ENCODE measurements at places on chromosomes 6 and 20.

- no peak for DNase-seq
Observed at GRCh38 chr6:21115111-21115510, 478.4 kb upstream of the SOX4 start.

- no peak for DNase-seq
Observed at GRCh38 chr6:150056156-150056555, 12.8 kb downstream of the ULBP3 start.

- DNase-seq: no peak
Observed at GRCh38 chr20:7596541-7596940, 343.7 kb downstream of the HAO1 start.

DNA sequence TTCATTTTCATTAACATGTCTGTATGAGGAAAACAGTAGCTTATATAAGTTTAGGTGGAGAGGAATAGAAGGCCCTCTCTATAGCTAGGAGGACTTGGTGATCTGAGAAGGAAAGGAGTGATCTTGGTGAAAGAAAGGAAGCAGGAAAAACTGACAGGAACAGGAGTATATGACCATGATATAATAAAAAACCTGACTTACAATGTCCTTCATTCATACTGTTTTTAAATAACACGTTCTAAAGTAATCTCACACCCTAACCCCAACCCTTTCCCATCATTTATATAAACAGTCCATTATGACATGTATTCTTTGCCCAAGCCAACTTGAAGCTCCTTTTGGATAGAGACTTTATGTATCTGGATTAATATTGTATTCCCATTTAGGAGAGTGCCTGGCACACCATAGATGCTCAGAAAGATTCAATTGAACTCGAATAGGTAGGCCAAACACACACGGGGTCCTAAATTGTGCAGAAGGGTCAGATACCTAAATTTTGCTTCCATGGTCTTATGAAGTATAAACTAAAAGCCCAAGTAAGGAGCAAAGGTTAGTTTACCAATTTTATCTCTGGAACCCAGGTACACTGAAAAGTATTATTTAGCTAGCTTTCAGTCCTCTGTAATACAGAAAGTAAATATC, 75.9 kb downstream of the OR2B2 start:
- DNase-seq: no peak

DNA sequence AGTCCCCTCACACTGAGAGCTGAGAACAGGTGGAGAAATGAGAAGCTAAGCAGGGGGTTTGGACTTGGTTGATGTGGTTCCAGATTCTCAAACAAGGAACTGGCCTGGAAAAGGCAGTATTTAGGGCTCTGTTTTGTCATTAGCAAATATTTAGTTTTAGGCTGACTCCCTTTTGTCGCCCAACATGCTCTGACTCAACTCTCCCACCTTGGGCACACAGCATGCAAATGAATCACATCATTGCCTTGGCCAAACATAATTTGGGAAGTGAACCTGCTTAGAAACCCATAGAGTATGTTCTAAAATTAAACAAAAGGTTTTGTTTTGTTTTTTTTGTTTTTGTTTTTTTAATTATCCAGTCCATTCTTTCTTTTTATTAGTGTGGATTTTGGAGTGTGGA, 9.5 kb upstream of the UQCC2 start:
- no peak for DNase-seq

- DNase-seq: no peak
Observed at GRCh38 chr6:97978855-97979271, 695.8 kb upstream of the MMS22L start.

DNA sequence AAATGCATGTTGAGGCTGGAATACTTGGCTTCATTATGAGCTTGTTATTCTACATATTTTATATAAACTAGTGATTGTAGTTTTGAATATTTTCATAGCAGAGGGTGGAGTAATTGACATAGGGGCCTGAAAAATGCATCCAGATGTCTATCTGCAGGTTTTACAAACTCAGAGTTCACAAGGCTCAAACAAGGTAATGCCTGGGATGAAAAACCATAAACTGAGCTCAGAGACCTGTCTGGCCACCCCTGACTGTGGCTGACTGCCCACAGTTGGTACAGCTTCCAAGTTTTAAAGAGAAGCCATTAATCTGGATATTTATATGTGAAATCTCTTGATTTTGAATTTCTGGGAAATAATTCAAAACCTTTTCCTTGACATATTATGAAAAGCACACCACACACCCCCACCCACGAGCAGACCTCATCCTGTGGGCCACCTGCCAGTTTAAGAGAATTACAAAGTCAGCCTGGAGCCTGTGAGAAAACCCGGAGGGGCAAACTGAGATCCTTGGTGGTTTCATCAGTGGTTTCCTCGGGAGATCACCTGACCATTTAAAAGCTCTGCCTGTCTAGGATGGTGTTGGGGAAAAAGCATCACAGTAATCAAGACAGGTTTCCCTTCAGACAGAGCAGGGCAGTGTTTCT, 230.1 kb downstream of the SAMD5 start:
- DNase-seq: no peak

- no peak for DNase-seq
Observed at GRCh38 chr6:14381829-14382677, 264.5 kb downstream of the CD83 start.

DNA sequence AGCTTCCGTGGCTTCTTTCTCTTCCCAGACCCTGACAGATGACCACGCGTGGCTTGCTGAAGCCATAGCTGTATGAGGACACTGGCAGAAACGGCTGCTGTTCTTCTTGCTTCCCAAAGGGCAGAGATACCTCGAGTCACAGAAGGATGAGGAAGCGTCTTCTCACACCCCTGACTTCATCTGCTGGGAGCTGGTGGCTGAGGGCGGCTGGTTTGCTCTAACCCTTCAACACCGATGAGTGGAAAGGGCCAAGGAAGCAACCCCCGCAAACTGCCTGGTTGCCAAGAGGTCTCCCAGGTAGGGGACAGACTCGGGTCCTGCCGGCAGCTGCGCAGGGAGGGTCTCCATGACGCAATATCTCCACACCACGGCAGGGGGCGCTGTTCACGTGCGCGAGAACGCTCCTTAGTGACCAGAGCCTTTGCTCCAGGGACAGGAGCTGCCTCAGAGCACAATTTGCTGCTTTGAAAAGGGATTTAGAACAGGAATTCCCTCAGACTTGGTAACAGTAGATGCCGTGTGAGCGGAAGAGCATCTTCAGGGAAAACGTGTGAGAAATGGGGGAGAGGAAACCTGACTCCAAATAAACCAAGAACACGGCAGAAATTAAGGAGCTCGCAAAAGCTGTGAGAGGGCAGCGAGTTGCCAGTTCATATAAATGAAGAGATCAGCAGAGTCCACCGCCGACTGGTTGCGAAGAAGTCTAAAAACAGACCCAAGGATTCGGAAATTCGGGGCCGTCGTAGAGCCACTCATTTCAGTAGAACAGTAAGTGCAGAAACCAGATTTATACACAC, 80.2 kb downstream of the ERMARD start:
- peak; percentile 65 for DNase-seq

DNA sequence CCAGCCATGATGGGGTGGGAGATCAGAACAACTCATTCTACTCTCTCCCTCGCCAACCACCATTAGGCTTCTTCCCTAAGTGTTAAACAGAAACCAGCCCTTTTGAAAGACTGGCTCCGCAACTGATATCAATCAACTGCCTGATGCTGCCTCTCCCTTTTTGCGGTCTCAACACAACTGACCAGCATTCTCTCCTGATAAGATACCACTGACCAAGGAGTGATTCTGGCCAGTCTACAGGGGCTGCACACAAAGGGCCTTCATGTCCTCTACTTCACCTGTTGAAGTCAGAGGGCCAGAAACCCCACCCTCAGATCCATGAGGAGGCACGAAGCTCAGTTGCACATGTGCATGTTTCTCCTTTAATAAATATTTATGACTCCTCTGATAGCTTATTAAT, 145.1 kb downstream of the CD24 start:
- no peak for DNase-seq

DNA sequence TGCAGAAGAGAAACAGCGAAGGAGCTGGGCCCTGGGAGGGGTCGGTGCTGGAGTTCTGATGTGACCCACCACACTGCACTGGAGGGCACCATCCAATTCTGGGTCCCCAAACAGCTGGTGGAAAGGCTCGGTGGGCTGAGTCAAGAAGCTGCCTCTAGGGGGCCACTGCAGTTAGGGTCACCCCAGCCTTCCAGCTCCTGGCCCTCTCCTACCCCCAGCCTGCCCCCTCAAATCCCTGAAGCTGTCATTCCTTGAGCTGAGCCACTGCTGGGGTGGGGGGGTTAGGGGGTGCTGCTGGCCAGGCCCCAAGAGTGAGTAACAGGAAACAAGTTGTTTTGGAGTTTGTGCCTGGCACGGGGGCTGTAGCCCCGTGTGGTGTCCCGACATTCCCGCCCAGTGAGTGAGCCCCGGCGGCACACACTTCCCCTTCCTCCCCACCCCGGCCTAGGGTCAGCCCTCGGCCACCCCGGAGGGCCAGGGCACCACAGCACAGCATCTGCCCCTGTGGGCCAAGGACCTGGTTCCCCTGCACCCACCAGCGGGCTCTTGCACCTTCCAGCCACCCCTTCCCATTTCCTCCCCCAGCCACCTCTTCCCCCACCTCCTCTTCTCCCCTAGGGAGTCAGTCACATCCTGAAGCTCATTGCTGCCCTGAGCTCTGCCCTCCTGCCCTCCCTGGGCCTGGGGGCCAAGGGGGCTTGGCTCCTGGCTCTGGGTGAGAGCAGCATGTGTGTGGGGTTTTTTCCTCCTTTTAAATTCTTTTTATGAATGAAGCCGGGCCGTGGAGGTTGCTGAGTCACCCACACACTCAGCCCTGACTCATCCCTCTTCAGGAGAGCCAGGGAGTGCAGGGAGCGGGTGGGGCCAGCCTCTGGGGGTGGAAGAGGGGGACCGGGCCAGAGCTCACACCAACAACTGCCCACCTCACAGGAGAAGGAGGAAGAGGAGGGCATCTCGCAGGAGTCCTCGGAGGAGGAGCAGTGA, 4.6 kb downstream of the SMIM29 start:
- DNase-seq: no peak

GRCh38 chr6:63975699-63976098, 340.1 kb downstream of the PHF3 start:
- DNase-seq: no peak

DNA sequence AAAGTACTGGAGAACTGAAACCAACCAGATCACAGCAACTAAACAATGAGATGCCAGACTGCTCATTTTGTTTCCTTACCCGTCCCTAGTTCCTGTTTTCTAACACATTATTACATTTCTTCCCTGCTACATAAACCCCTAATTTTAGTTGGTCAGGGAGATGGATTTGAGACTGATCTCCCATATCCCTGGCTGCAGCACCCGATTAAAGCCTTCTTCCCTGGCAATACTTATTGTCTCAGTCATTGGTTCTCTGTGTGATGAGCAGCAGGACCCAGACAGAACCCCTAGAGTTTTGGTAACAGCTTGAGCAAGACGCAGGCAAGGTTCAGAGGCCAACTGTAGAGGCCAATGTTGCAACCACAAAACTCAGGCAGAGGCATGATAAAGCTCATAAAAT, 28.3 kb upstream of the HACE1 start:
- no peak for DNase-seq

DNA sequence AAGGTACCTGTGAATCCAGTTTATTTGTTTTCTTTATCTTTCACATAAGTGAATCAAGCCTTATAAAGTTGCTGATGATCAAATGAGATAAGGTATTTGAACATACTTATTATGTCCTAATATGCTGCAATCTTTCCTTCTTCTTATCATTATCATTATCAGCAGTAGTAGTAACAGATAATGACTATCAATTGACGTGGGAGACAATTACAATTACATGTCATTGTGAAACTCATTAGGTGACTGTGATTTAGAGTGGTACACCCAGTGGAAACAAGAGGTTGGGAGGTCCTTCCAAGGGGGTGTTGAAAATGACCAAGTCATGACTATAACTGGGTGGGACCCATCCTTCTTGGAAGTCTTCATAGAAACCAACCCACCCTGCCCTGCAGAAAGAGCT, 2.8 kb downstream of the CLIC5 start:
- DNase-seq: no peak

GRCh38 chr20:63751471-63752271, 12.1 kb downstream of the SLC2A4RG start:
- no peak for DNase-seq

GRCh38 chr6:144377586-144378210, 92.6 kb downstream of the UTRN start:
- DNase-seq: no peak

DNA sequence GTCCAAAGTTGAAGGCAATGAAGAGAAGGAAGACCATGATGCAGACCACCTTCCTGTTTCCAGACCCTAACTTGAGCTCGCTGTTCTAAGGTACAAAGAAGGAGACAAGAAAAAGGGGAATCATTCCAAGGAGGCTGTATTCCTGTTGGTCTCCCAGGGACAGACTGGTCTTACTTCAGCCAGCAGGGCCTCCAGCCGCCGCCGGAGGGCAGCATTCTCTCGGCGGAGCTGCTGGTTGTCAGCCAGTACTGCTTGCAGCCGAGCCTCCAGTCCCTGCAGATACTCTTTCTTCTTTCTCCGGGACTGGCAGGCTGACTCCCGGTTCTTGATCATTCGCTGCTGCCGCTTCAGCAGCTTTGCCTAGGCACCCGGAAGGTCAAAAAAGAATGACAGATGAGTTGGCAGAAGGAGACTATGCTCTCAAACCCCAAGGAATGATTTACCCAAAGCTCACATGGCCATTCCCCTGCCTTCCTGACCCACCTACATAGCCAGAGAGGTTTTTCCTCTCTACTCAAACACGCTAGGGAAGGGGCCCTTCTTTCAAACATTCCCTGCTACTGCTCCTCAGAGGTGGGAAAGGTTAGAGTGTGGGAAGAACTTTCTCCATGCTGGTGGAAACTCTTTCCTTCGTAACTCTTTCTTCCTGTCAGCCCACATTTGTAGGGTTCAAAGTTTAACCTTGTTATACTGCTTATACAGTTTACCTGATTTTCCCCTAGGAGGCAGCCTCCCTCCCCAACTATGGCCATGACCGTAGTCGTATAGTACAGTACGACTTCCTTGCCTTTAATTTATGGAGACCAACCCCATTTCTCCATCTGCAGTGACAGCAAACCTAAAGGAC, 9.0 kb downstream of the ATF6B start:
- peak; percentile 69 for DNase-seq

GRCh38 chr6:126947070-126947469, 171.4 kb upstream of the RSPO3 start:
- no peak for DNase-seq

GRCh38 chr20:31663838-31664695, 26.4 kb downstream of the COX4I2 start:
- DNase-seq: no peak

- no peak for DNase-seq
Observed at GRCh38 chr6:52285177-52286068, 881 bp upstream of the MCM3 start.

Measured in GM19239 (cell line).